ENCODE measurements at places on chromosomes 13 and 19.

DNA sequence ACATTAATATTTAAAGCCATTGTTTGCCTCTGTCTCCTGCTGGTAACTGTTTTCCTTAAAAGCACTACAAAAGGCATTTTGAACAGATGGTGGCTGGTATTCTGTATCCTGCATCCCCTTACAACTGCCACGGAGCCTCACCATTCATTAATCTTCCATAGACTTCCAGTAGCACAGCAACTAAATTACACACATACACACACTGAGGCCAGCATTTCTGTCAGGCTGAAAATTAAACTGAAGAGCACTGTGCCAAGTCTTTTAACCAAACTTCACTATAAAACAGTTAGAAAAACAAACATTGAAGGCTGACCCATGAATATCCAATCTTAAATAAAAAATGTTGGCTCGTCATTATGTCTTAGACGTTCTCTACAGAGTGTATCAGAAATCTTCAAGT, 697.8 kb downstream of the DACH1 start:
- DNase-seq, result no peak

GRCh38 chr19:2582984-2583956, 107.3 kb downstream of the GADD45B start:
- no peak for DNase-seq

- no peak for DNase-seq
Observed at GRCh38 chr13:61029064-61029463, 386.6 kb downstream of the PCDH20 start.

DNA sequence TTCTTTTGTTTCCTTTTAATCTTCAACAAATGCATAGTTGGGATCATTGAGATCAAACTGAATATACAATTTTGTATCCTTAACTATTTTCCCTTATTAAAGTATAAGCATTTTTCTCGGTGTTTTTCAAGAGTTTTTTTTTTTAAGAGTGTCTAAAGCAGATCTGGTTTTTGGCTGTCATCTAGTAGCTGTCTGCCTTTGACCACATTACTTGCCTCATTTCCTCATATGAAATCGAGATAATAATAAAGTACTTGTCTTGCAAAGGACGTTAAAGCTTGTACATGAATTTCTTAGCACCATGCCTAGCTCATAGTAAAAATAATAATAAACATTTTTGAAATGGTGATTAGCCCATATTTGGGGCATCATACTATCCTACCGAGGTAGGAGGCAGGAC, 121.2 kb downstream of the PDS5B start:
- DNase-seq, result no peak

DNA sequence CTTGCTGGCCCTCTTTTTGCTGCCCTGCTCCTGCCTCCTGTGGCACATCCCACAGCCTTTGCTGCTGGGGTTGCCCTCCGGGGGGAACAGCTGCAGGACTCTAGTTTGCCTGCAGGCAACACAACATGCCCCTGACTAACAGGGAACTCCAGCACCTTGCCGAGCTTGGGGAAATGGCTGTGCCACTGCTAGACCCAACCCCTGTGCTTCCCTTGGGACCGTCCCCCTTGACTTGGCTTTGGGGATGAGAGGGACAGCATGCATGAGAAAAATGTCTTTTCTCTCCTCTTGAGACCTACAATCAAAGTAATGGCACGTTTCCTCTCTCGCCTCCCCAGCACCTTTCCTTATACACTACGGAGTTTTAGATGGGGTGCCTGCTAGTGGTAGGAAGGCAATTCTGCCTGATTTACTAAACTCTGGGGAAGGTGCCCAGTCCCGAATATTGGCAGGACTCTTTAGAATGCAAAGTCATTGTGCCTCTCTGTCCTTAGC, 12.4 kb upstream of the VWA8 start:
- no peak for DNase-seq

DNA sequence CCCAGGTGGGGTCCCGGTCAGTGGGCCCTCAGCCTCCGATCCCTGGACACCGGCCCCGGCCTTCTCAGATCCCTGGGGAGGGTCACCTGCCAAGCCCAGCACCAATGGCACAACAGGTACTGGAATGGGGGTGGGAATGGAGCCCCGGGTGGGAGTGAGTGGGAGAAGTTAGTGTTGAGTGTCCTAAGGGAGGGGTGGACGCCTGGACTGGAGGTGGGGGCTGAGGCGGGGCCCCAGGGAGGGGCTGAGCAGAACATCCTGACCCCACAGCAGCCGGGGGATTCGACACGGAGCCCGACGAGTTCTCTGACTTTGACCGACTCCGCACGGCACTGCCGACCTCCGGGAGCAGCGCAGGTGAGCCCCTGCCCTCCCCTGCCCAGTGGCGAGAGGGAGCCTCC, 17.7 kb downstream of the EPN1 start:
- no peak for DNase-seq

DNA sequence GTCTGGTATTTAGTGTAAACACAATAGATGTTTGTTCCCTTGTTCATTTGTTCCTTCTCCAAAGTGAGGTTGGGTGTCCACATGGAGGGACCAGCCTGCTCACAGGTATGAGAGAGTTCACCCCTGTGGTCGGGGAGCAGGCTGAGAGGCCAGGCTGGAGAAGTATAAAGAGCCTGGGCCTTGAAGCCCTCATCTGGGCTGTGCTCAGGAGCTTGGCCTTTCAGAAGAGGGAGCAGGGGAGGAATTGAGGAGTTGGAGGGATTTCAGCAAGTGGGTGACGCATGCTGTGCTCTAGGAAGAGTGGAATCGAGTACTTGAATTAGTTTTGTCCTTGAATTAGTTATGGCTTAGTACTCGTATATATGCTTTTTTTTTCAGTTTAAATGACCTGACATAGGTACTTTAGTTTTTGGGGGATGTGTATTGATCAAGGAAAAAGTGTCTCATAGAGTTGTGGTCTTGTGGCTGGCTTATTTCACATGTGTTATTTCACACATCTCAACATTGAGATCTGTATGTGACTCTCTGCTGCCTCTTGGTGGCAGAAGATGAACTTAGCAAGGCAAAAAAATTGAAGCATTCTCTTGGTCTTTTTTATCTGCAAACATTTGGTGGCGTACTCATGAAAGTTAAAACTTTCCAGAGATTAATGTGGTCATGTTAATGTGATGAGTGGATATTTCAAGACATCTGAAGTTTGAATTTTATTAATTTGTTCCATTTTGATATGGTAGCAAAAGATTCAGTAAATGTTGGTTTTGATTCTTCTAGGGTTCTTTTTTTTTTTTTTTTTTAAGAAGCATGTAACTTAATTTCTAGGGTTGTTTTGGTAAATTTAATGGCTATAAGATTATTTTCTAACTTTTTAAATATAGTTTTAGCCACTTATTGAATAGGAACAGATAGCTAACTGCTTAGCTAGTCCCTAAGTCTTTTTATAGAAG, 54.3 kb downstream of the SLAIN1 start:
- DNase-seq, result peak; percentile 65

DNA sequence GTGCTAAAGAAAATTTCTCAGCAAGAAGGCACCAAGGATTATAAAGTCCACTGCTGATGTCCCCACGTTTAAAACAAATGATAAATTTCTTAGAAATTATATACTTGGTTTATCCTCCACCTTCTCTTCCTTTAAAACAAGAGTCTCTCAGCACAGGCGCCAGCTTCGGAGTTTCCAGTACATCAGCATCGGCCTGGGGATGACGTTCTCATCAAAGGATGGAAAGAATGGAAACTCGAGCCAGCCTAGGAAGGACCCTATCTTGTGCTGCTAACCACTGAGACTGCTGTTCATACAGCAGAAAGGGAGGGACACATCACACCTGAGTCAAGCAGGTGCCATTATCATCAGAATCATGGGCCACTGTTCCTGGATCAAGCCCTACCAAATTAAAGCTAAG, 29.8 kb upstream of the ZNF83 start:
- no peak for DNase-seq

GRCh38 chr13:62512194-62513141, 1096.8 kb upstream of the PCDH20 start:
- peak; percentile 23 for DNase-seq

GRCh38 chr13:46121597-46122163, 16.8 kb upstream of the CPB2 start:
- DNase-seq, result no peak

GRCh38 chr13:113656831-113657671, 947 bp downstream of the ATP4B start:
- DNase-seq, result no peak

GRCh38 chr13:48969685-48970084, 6.0 kb upstream of the FNDC3A start:
- DNase-seq, result no peak

- no peak for DNase-seq
Observed at GRCh38 chr13:94902722-94903407, 190.5 kb upstream of the SOX21 start.

DNA sequence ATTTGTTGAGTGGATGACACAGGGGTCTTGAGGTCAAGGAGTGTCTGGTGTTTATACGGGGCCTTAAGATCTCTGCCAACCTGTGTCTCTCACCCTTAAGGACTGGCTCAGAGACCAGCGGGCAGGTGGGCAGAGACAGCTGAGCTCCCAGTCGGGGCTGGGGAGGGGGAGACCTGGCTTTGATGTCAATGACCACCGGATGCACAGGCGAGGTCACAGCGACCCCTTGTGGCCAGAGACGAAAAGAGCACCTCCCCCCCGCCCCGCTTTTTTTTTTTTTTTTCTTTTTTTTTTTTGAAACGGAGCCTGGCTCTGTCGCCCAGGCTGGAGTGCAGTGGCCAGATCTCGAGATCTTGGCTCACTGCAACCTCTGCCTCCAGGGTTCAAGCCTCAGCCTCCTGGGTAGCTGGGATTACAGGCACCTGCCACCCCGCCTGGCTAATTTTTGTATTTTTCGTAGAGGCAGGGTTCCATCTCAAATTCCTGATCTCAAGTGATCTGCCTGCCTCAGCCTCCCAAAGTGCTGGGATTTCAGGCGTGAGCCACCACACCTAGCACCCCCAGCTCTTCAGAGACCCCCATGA, 12.1 kb upstream of the KLK14 start:
- DNase-seq, result peak; percentile 53

GRCh38 chr19:43784241-43784980, 3.6 kb upstream of the KCNN4 start:
- DNase-seq, result peak; percentile 65

- peak; percentile 92 for DNase-seq
Observed at GRCh38 chr19:639253-640160, at the start of gene FGF22. TSS of gene FGF22 (plus strand) at chr19:639879. CDS start at chr19:639926, 47 bp downstream.

GRCh38 chr13:105543742-105544141, 991.7 kb downstream of the EFNB2 start:
- DNase-seq, result no peak

GRCh38 chr13:89082623-89083022, 1411.5 kb downstream of the SLITRK5 start:
- no peak for DNase-seq

GRCh38 chr19:11699931-11700794, 38.6 kb downstream of the ZNF823 start:
- peak; percentile 54 for DNase-seq

GRCh38 chr13:77506874-77507273, 28.6 kb upstream of the SCEL start:
- DNase-seq, result no peak

GRCh38 chr13:76350399-76350798, 535.8 kb downstream of the KCTD12 start:
- DNase-seq, result no peak

- DNase-seq, result peak; percentile 62
Observed at GRCh38 chr13:33728271-33729037, 89.5 kb upstream of the RFC3 start.

- DNase-seq, result no peak
Observed at GRCh38 chr19:12675399-12675798, 6.3 kb downstream of the DHPS start.

GRCh38 chr19:34109596-34109995, 62.7 kb upstream of the LSM14A start:
- DNase-seq, result no peak

- DNase-seq, result no peak
Observed at GRCh38 chr19:49094505-49095482, 9.5 kb downstream of the SNRNP70 start.

GRCh38 chr13:29106651-29107050, 286.5 kb downstream of the MTUS2 start:
- DNase-seq, result no peak

DNA sequence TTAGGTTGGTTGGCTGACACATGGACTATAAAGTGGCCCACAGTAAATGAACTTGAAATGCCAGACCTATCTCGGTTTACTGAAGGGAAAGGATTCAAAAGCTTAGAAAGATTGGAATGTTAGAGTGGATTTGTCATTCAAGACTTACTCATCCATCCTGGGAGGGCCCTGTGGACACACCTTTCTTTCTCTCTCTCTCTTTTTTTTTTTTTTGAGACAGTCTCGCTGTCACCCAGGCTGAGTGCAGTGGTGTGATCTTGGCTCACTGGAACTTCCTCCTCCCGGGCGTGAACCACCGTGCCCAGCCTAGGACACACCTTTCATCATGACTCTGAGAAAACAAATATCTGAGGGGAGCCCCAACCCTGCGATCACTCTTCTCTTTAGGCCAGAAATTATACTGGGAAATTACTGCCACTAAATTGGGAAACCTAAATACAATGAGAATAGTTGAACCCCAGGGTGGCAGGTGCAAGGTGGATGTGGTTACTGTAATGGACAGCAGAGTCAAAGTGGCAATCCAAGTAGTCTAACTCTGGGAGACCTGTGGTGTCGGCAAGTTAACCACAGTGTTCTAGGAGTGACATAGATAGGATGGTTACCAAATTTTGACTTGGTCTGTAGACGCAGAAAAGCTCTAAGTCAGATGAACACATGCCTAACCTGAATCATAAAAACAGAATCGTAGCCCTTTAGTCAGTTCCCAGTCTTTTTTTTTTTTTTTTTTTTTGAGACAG, 47.1 kb upstream of the ZMYM5 start:
- DNase-seq, result no peak

- DNase-seq, result no peak
Observed at GRCh38 chr13:70375718-70376117, 267.5 kb upstream of the KLHL1 start.

DNA sequence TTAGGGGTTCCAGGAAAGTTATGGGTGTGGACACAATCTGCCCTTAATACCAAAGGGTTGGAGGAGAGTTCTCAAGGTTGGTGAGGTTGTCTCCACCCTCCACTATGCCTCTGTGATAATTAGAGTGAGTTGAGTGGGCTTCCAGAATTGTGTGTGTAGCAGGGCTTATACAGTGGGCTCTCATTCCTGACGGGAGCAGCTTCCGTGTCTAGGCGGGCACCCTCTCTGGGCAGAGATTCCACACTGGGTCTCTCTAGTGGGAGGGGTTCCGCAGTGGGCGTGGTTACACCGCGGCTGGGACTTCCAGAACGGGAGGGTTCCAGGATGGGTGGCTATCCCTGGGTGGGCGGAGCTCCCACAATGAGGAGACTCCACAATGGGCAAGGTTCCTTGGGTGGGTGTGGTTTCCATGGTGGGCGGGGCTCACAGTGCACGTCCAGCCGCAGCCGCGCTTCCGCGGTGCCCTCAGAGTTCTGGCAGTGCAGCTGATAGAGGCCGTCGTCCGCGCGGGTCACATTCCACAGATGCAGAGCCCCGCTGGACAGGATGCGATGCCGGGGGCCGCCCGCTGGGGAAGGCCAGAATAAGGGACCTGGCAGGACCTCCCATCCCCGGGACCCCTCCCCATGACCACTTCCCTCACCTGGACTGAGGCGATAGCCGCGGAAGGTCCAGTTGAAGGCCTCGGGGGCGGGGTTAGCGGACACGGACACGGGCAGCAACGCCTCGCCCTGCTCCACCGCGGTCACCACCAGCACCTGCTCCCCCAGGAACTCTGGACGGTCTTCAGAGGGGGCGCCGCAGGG, 8.4 kb downstream of the NPHS1 start:
- no peak for DNase-seq
